ENCODE measurements at places on chromosomes 3 and 15. TPM values are rescaled to one million over a fixed set of nuclear protein-coding genes. Genes with fewer than 3 reads are reported as not detected.

DNA sequence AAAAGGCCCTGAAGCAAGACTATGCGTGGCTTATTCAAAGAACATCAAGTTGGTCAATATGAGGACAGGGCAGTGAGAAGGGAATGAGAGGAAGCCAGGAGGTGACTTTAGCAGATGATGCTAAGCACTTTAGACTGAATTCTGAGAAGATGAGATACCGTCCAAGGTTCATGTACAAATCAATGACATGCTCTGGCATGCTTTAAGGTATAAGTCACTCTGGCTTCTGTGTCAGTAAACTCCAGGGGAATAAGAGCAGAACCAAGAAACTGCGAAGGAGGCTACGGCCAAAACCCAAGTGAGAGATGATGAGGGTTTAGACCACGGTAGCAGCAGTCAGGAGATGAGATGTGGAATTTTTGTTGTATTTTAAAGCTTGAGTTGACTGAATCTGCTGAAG is 8.9 kb upstream of the CCDC50 start:
- no peak for DNase-seq

Gene MAGEF1
- total RNA-seq = 22.1 TPM

DNA sequence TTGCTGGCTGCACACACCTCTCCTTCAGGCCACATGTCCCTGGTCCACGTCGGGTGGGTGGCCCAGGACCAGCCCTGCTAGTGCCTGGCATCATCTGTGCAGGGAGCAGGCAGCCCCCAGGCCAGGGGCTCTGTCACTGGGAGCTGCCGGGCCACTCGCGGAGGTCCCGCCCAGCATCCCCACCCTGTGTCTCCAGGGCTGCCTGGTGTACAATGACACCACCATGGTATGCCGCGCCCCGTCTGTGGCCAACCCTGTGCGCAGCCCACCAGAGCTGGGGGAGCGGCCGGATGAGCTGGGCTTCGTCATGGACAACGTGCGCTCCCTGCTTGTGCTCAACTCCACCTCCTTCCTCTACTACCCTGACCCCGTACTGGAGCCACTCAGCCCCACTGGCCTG is 34.3 kb downstream of the PLXNA1 start:
- DNase-seq = no peak

- DNase-seq = no peak
Measured at GRCh38 chr3:39146083-39146501, 7.3 kb downstream of the CSRNP1 start.

- peak; percentile 92 for DNase-seq
Measured at GRCh38 chr15:38072348-38073177, 138.1 kb downstream of the TMCO5A start.

GRCh38 chr3:181358060-181358459 is 353.7 kb upstream of the SOX2 start:
- DNase-seq = no peak

DNA sequence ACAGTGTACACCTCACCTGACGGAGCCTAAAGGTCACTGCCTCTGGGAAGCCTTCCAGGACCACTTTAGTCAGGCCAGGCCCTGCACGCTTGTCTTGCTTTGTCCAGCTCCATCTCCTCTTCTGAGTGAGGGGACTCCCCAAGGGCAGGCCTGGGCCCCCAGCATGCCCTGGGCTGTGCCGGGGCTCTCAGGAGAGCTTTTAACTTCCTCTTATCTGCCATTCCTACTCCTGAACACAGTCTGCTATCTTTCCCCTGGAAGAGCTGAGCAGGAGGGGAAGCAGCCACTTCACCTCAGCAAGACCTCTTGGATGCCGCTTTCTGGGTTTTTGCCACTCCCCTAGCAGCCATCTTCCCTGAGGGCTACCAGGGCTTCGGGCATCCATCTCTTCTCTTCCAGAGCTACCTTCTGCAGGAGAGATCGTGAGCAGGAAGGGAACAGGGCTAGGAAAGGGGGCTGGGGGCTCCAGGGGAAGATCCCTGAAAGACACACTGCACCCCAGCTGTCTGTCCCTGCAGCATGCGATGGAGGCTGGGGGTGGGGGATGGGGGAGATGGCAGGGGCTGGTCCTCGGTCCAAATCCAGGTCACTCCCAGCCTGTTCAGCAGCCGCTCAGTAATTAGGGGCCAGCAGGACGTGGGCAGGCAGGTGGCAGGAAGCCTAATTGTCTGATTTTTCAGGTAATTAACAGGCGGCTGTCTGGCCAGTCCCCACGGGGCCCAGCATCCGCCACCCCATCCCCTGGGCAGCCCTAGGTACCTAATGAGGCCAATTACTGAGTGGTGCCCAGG is 19.9 kb upstream of the RPL29 start:
- DNase-seq = no peak

GRCh38 chr15:78105476-78106241 is 13.3 kb downstream of the SH2D7 start:
- no peak for DNase-seq

DNA sequence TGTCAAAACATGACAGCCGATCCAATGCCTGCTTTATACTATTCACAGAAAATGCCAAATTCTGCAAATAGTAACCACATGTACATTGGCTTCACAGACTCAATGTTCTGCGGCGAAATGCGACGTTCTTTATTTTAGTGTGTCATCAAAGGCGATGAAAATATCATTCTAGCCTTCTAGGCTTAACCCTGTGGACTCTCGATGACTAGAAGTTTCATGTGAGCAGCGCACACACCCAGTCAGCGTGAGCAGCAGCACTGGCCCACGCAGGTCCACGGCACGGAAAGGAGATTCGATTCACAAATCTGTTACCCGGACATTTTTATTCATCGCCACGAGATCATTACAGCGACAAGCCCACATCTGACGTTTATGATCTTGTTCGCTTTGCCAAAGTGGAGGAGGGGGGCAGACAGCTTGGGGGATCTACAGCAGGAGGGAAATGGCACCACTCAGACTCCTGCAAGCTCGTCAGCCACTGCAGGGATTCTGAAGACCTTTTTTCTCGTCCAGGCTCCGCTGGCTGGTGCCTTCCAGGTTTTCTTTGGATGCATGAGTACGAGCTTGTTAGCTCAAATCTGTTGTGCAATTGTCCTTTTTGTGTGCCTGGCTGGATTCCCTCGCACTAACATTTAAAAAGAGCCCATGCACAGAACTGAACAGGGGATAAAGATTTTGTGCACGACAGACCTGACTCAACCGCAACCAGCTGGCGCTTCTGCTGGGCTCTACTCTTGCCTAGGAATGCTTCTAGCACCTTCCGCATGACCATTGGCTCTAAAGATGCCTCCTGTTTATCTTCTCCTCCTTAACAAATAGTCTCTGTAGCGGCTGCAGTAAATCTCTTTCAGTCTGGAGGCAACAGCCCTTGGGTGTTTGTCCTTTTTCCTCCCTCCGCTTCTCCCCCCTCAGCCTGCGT is 938.4 kb downstream of the MCTP2 start:
- peak; percentile 34 for DNase-seq

DNA sequence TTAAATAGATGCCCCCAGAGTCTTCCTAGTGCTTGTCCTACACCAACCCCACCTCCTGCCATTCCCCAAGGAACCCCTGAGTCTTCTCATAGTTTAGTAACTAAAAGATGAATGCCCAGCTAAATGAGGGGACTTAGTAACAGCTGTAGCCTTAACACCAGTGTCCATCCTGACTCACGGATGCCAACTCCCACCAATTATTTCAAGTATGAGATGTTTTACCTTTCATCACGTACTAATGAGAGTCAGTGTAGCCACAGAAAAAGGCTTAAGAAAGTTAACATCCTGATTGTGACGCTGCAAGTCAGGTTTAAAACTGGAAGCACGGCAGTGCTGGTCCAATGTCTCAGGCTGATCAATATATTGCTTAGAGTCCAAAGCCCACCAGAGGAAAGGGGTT is 109.9 kb downstream of the FMN1 start:
- DNase-seq = no peak
